ENCODE measurements at places on chromosomes 16 and 17.

DNA sequence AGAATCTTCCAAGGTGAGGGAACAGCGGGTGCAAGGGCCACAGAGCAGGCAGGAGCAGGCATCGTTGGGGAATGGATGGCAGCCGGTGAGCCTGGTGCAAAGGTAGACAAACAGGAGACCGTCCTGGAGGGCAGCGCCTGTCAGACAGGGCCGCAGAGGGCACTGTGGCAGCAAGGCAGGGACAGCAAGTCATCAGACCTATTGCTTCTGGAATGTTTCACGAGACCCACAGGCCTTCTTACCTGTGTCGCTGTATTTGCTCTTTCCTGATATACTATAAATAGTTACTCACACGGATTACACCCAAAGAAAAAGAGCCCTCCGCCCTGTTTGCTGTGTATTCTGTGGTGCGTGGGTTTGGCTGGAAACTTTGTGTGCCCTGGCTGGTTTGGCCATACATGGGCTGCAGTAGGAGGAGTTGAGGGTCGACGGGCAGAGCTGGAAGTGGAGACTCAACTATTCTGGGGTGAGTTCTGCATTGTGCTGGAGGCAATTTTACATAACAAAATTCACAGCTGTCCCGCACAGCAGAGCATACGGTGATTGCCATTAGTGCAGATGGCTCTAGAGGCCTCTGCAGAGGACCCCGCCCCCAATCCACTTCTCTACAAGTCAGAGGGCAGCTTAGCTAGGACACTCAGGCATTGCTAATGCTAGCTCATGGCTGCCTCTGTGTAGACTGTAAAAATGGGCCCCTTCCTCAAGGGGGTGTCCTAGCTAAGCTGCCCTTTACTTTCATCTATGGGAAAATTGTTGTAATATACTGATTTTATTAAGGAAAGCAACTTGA lies 18.6 kb upstream of the POLR3E start:
- DNase-seq: no peak

DNA sequence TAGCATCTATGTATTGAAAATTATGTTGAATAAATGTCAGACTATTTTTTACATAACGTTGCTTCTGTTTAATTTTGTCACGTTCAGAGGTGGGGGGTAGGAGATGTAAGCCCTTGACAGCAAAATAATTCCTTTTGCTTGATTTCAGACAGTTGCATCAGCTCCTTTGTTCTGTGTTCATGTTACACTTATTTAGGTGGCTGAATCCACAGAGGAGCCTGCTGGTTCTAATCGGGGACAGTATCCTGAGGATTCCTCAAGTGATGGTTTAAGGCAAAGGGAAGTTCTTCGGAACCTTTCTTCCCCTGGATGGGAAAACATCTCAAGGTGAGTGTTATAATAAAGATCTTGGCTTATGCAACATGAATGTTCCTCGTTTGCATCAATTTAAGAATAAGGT lies 4.5 kb downstream of the HERPUD1 start:
- no peak for DNase-seq

- no peak for DNase-seq
These were observed 573.5 kb downstream of the KCNJ18 start for GRCh38 chr17:22265807-22266206.

GRCh38 chr17:66373944-66374817 lies 71.8 kb downstream of the PRKCA start:
- peak; percentile 45 for DNase-seq

GRCh38 chr17:82415786-82416185 lies 2.4 kb upstream of the HEXD start:
- DNase-seq: no peak

DNA sequence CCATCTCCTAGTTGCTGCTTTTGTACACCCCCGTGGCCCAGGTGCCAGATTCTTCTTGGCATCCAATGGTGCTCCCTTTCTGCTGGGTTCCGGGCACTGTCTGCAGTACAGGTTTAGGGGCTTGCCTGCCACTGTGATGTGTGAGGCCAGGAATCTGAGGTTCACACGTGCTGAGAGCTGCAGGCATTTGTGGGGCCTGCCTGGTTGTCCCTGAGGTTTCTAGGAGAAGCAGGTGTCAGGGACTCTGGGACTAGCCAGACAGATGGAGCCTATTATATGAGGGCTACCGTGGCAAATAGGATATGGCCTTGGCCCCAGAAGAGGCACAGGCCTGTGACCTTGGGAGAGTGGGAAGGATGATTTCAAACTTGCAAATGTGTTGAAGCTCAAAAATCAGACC lies 29.3 kb downstream of the NDEL1 start:
- no peak for DNase-seq

Data from T-helper 22 cell (primary cell).